ENCODE measurements at places on chromosomes 1 and 21.

DNA sequence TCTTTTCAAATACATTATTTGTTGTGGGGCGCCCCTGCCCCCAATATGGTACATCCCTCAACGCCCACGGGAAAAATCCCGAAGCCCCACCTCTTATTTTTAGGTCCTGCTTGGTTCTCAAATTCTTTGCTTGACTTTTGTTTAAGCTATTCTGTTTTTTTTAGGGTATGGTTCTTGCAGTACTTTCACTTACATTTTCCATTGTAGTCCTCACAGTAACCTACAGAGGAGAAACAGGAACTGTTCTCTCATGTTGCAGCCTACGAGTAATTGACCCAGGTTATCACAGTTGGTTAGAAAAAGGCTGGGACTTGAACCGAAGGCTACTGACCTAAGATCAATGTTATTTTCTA lies 697 bp upstream of the C21orf91 start:
- DNase-seq, result no peak

GRCh38 chr21:38048167-38048566 lies 131.9 kb upstream of the KCNJ6 start:
- DNase-seq, result peak; percentile 20

GRCh38 chr1:191839891-191840290 lies 318.4 kb upstream of the RGS18 start:
- DNase-seq, result no peak

GRCh38 chr1:205328476-205328875 lies 6.9 kb upstream of the NUAK2 start:
- no peak for DNase-seq

DNA sequence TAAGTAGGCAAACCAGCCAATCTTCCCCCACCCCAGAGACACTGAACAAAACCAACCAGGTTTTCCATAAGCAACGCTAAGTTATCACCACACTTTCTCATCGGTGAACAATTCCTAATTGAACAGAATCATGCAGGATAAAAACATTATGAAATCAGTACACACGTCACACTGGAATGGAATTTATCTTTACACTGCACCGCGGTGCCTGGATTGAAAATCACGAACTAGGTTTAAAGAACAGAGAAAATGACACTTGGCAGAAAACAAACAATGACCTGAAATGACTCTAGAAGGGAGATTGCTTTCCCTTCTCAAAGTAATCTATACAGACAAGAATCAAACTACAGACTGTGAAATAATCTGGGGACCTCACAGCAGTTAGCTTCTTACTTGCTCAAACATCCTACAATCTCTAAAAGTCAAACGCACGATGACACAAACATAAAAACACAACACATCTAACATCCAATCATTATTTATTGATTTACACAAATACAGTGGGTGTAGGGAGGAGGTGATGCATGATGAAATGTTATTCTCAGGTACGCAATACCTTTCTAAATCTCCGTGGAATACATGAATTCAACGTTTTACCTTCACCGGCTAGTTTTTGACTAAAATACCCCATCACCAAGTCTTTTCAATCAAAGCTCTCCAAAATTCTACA lies 1.9 kb downstream of the EIF4G3 start:
- DNase-seq, result no peak

DNA sequence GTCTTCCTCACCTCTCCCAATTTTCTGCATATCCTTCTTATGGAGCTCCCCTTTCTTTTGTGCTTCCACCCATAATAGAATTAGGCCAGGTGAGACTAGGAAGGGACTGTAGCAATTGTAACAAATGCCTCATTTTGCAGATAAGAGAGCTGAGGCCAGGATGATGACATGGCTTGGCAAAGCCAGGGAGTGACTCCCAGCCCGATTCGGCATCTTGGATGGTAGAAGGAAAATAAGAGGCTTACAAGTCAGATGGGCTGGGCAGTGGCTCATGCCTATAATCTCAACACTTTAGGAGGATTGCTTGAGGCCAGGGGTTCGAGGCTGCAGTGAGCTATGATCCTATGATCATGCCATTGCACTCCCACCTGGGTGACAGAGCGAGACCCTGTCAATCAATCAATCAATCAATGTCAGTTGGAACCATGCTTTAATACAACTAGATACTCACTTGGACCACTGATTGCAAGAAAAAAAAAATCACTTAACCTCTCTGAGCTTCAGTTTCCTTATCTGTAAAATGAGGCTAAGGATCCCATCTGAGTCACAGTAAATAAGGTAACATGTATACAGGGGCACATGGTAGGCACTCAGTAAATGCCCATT lies 51.6 kb downstream of the PLEKHA6 start:
- DNase-seq, result no peak

DNA sequence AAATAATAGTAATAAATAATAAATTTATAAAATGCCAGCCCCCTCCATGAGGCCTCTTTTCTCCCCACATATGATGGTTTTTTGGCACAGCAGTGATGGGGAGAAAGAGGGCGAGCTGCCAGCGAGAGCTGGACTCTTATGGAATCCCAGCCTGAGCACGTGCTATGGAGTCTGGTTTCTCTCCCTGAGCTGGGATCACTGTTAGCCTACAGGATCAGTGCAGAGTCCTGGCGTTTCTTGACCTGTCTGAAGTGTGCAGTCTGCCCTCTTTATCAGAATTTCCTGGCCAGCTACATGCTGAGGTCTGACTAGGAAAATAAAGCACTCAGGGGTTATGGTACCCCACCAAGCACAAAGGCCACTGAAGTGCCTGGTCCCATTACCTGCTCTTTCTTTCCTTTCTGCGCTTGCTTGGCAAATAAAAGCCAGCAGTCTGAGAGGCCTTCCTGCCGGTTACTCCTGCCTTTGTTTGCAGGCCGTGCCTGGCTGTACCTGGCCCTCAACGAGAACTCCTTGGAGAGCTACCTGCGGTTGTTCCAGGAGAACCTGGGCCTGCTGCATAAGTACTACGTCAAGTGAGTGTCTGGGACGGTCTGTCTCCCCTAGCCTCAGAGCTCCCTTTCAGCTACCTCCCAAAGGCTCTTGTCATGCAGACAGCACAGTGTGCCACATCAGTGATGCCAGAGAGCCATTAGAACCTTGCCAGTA lies 18.5 kb upstream of the SLC25A34 start:
- DNase-seq, result no peak
